ENCODE measurements at places on chromosomes 12 and 14.

- DNase-seq, result no peak
These were observed 231.2 kb downstream of the VRK1 start for GRCh38 chr14:97028382-97028781.

DNA sequence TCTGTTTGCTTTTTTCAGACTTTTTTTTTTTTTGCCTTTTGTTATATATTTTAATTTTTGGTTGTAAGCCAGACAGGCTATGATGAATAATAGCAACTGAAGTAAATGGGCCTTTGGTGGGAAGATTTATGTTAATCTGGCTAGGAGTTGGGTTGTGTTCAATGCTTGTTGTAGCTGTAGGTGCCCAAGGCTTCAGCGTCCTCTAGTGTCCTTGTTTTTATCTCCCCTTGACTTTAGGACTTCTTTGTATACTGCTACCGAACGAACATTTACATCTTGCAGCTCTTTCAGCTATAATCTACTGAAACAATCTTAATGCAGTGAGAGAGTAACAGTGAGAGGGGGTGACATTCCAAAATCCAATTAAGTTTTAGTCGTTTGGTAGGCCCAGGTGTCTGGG, 848.4 kb upstream of the FBXO33 start:
- DNase-seq, result no peak

DNA sequence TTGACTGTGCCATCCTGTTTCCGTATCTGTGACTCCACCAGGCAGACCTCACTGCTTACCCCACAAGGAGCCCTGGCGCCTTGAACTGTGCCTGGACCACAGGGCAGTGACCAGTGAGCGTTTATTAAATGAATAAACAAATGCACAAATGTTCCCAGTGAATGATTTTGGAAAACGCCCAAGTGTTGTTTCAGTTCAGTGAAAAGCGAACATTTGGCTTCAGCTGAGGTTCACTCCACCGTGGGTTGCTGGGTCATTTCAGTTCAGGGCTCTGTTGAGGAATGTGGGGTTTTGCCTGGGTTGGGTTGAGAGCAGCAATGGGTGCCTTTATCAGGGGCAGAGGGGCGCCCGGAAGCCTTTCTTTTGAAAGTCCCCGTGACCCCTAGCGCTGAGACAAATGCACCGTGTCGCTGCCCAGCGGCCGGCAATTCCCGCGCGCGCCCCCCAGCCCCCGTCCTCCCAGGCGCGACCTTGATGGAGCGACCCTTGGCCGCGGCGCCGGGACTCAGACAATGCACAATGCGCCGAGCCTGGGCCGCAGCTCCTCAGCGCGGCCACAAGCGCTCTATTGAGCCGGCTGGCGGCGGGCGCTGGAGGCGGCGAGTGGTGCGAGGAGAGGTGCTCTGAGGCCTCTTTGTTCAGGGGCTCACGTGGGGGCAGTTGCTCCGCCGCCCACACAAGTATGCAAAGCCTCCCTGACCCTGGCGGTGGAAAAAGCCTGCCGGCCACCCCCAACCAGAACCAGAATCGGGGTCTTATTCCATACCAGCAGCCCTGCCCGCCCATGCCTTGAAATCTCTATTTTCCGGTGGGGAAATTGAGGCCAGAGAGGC, 40.5 kb upstream of the CLMN start:
- DNase-seq, result no peak

DNA sequence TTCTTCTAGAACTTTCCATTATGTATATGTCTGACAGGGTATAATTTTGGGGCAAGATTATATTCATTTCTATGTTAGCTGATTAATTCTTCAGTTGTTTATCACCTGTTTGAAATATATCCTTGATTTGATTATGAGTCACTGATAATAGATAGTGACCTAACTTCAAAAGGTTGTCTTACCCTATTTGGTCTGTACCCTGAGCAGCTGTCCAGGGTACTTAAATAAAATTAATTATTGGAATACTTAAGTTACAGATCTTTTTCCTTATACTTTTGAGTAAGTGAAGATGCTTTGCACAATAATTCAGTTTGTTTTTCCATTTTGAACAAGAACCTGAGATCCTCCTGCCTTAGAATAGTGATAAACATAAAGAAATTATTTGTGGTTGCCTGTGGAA, 13.2 kb upstream of the NPAS3 start:
- no peak for DNase-seq

DNA sequence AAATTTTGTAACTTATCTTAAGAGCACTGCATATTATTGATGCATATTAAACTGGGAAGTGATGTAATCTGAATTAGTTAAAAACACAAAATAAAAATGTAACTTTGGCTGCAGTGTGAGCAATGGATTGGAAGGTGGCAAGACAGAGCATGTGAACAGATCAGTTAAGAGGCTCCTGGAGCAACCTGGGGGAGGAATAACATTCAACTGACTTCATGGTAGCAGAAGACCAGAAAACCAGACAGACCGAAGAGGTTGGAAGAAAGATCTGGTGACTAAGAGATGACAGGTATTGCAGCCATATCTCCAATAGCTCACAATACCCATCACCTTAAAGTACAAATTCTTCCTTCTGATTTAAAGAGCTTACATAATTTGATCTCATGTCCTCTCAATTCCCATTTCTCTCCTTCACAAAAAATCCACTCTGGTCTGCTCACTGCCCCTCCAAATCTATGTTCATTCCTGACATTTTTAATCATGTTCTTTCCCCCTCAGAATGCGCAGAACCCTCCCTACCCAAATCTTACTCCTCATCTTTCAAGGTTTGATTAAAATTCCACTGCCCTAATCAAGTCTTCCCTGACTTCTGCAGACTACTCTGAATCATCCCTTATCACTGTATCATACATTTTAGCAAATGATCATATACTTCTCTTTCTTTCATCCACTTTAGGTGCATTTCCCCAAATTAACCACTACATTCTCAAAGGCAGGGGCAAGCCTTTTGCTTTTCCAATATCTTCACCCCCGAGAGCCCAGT, 51.5 kb downstream of the DUSP16 start:
- DNase-seq, result no peak

- DNase-seq, result no peak
These were observed 18.4 kb upstream of the TEX22 start for GRCh38 chr14:105379946-105380345.

- DNase-seq, result no peak
These were observed 9.4 kb upstream of the KLRB1 start for GRCh38 chr12:9617124-9617523.

GRCh38 chr14:75514673-75515628, 7.3 kb upstream of the BATF start:
- DNase-seq, result peak; percentile 29

- no peak for DNase-seq
These were observed 28.4 kb upstream of the TBX5 start for GRCh38 chr12:114434341-114434740.

DNA sequence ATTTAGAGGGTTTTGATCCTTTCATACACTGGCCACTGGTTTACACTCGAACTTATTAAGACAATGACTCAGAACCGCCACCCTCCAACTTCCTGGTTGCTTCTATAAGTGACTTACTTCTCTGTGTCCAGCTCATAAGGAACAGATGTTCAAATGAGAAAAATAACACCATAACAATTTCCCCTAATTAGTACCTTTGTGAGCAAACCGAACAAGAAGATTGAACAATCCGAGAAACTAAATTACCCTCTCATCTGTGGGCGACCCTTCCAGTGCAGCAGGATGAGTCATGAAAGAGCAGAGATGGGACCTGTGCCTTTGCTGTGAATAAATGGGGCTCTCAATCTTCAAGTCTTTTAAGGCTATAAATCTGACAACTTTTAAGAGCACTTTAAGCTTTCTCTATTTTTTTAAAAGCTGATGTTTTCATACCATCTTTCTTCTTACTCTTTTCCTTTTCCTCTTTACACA, 146.8 kb upstream of the RASSF8 start:
- DNase-seq, result peak; percentile 28

DNA sequence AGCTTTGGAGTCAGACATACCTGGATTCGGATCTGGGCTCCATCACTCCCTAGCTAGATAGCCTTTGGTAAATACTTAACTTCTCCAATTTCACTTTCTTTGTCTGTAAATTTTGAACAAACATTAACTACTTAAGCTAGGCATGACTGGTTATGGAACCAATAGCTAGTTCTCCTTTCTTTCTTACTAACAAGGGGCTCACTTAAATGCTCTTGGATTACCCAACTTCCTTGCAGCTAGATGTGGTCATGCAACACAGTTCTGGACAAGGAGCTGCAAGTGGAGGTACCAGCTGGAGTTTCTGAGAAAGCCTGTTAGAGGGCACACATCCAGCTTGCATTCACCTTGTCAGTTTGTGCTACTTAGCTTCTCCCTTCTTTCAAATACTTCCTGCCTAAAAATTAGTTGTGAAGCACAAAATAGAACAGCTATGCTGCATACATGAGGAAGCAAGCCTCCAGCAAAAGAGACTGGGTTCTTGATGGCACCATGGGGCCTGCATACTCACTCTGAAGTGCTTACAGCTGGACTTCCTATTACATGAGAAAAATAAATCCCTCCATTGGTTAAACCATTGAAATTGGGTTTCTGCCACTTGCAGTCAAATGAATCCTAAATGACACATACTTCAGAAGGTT, 210.1 kb upstream of the EEA1 start:
- DNase-seq, result no peak

- DNase-seq, result peak; percentile 98
These were observed 171.9 kb downstream of the PRKCH start for GRCh38 chr14:61493239-61493638.

GRCh38 chr12:116677202-116677661, 60.6 kb downstream of the SPRING1 start:
- no peak for DNase-seq

GRCh38 chr14:32047791-32048190, 29.3 kb upstream of the ARHGAP5 start:
- no peak for DNase-seq

Measured in fibroblast of skin of scalp (primary cell).